ENCODE measurements at places on chromosomes 1 and 21.
A peak's percentile ranks its signal among the peaks of the same experiment; 100 is the strongest.

GRCh38 chr1:33649759-33650158 lies 177.3 kb downstream of the ZSCAN20 start:
- DNase-seq: no peak

DNA sequence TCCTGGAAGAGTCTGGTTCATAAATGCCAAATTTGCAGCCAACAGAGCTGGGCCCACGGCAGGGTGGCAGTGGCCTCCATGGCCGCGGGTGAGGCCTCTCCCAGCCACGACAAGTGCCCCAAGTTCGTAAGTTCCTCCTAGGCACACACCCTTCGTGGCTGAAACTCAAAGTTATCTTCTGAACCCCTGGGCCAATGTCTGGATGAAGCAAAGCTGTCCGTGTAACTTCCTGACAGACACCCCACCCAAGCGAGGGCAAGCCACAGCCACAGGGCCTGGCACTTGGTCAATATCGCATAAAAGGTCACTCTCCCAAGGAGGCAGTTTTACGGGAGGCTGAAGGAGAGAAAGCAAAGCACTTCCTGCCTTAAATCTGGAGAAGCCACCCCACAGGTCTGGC lies 27.8 kb upstream of the GPR153 start:
- DNase-seq: no peak

GRCh38 chr1:209363112-209363511 lies 220.4 kb upstream of the CAMK1G start:
- DNase-seq: no peak

DNA sequence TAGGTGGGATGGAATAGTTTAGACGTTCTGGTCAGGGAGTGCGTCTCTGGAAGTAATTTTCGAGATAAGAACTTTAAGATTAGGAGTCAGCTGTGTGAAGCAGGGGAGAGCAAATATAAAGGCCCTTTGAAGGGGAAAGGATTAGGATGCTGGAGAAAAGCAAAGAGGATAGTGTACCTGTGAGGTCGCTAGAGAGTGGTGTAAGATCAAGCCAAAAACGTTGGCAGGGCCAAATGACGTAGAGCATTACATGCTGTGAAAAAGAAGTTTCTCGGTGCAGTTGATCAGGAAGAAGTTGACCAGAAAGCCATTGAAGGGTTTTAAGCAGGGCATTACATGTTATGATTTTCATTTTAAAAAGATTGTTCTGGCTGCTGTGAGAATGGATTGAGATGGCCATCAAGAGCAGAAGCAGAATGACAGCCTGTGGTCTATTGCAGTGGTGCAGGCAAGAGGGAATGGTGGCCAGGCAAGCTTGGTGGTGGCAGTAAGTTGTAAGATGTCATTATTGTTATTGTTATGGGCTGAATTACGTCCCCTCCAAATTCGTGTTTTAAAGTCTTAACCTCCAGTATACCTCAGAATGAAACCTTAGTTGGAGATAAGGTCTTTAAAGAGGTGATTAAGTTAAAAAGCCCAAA lies 113.6 kb upstream of the KIF26B start:
- no peak for DNase-seq

DNA sequence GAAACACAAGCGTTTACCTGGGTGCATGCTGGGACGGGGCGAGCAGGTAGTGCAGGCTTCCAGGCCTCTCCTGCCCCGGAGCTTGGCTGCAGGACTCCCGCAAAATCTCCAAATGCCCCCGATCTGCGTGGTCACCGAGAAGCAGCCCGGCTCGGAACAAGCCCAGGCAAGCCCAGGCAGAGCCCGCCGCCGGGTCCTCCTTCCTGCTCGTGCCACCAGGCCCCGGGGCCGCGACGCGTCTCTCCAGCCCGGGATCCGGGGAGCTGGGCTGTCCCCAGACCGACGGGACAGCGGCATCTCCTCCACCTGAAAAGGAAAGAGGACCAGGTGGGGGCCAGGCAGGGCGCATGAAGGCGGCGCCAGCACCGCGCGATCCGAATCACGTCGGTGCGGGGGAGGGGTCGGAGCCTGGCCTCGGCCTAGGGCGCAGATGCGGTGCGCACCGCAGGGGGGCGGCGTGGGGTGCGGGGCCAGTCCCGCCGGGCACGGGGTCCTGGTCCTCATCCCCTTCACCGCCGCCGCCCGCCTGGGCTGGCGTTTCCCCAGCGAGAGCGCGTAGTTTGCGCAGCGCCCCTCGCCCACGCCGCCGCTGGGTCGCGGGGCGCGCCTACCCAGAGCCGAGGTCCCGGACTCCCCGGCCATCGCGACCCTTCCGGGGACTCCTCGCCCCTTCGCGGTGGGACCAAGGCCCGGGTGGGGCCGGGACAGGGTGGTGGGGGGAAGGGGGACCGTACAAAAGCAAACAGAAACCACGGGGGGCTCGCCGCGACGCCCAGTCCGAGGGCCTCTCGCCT lies 52.4 kb upstream of the H6PD start:
- no peak for DNase-seq

- DNase-seq: peak; percentile 82
These were observed 160.1 kb downstream of the FASLG start for GRCh38 chr1:172818841-172819527.

- DNase-seq: no peak
These were observed 5.2 kb downstream of the HES3 start for GRCh38 chr1:6248932-6249738.

DNA sequence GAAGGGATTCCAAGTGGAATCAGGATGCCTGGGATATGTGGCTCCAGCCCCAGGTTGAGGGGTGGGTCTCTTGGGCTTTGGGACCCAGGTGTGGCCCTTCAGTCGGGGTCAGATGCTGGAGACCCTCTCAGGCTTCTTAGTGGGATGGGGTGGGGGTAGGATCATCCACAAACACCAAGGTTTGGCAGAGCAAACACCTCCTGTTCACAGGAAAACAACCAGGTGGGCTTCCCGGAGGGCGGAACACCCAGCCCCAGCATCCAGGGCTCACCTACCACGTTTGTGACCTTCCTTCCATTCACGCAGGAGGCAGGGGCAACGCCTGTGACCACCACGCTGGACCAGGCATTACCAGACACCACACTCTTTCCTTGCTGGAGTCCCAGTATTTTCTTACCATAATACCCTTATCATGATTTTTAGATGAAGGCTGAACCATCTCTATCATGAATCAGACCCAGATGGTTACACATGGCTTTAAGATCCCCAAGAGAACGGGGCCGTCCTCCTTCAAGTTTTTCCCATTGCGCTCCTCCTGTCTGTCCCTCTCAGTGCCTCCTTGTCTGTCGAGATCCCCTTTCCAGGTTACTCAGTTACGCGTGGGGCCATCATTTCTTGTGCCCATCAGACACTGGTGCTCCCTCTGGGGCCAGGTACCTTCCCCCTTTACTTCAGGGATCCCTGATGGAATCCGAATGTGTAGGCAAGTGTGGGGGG lies 428.2 kb downstream of the NPHP4 start:
- no peak for DNase-seq

DNA sequence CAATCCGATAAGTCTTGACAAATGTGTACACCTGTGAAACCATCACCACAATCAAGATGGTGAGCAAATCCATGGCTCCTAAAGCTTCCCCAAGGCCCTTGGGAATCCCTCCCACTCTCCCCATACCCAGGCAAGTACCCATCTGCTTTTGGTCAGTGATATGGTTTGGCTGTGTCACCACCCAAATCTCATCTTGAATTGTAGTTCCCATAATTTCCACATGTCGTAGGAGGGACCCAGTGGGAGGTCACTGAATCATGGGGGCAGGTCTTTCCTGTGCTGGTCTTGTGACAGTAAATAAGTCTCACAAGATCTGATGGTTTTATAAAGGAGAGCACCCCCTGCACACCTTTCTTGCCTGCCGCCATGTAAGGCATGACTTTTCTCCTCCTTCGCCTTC lies 14.6 kb upstream of the GUCA2B start:
- DNase-seq: no peak

DNA sequence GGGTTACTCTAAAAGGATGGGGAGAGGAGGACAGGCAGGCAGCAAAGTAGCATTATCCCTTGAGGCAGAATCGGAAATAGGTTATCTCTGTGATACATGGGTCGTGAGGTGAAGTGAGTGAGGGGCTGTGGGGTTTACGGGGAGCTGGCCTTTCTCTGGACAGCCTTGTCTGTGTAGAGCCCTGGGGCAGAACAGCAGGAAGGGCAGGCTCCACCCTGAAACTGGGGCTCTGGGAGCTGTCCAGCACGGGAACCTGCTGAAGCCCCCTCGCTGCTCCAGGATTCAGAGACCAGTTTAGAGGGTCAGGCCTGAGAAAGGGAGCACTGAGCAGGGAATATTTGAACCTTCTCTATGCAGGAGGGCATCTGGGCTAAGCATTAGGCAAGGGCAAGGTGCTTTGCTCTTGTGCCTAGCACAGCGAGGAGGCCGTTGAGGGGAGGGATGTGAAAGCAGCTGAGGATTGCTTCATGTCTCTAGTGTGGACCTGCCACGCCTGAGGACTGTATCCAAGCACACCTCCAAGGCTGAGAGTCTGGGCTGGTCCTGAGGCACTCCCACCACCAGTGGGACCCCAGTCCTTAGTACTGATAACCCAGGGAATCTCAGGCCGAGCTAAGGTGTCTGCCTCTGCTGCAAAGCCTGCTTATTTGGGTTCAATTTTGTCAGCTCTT lies 55.8 kb downstream of the NAV1 start:
- DNase-seq: peak; percentile 28

- no peak for DNase-seq
These were observed 119.0 kb downstream of the LEPR start for GRCh38 chr1:65539266-65540131.

GRCh38 chr1:180181048-180181447 lies 26.4 kb downstream of the QSOX1 start:
- DNase-seq: peak; percentile 61

DNA sequence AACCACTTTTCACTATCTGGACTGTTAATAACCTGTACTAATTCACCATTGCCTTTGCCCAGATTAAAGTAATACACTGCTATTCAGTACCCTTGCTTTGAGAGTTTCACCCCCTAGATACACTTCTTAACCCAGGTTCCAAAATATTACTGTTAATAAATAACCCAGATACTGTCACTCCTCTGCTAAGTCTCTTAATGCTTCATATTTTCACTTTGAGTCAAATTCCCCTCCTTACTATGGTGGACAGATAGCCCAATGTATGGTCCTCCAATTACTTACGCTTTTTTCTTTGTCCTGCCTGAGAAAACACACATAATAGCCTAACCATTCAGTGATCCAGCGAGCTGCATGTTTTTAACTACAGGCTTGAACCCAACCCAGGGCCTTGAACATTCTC lies 152.5 kb downstream of the NEGR1 start:
- no peak for DNase-seq

DNA sequence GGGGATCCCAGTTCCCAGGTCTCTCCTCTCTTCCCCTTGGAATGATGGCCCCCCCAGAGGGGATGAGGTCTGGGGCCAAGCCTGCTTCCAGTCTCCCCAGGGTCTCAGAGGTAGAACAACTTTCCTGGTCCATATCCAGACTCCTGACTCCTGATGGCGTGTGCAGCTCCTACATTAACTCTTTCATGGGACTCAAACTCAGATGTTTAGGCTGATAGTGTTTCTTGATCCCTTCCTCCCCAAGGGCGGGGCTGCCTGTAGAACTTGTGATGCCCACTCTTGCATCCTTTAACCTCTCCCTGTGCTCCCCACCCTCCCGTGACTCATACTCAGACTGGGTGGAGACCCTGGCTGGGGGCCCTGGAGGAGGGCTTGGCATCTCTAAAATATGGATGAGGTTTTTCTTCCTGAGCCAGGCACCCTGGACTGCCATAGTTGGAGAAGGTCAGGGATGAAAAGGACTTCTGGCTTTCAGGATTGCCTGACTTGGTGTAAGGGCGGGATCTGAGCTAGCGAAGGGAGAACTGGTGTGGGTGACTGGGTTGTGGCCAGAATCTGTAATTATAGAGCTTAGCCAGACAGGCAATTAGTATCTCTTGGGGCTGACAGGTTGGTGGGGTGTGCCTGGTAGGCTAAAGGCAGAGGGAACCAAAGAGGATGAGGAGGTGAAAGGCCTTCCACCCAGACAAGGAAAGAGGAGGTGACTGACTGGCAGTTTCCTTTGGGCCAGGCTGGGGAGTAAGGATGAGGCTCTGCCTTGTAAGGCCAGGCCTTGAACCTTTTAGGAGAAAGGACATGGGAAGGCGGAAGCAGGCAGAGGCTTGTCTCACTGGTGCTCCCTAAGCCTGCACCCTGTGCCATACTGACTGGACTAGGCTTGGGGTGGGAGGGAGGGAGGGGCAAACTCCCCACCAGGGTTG lies 1.5 kb downstream of the ATP8B2 start:
- DNase-seq: peak; percentile 19

- no peak for DNase-seq
These were observed 135.3 kb downstream of the ADSS2 start for GRCh38 chr1:244316407-244316806.

- peak; percentile 78 for DNase-seq
These were observed 149.3 kb downstream of the HUNK start for GRCh38 chr21:32022146-32022545.

- no peak for DNase-seq
These were observed 78.7 kb downstream of the PBX1 start for GRCh38 chr1:164637461-164638375.

- no peak for DNase-seq
These were observed 565.1 kb downstream of the NPHP4 start for GRCh38 chr1:5427026-5427613.

GRCh38 chr1:6102532-6102845 lies 56.8 kb downstream of the KCNAB2 start:
- no peak for DNase-seq

DNA sequence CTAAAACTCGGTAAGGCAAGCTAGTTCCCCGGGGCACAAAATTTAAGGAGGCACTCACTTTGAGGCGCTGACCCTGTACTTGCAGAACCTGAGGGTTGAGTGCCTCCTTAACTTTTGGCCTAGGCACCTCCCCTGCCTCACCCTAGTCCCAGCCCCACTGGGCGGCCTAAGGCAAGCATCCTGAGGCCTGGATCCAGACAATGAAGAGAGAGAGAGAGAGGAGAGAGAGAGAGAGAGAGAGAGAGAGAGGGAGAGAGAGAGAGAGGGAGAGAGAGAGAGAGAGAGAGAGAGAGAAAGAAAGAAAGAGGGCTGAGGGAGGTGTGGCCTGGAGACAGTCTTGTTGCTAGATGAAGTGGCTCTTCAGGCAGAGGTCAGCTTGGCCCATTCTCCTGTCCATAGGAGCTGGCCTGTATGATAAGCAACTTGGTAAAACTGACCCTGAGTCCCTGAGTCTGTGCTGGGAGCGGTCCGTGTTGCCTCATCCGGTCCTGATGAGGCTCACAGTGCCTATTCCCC lies 7.4 kb upstream of the LRRN2 start:
- DNase-seq: no peak

DNA sequence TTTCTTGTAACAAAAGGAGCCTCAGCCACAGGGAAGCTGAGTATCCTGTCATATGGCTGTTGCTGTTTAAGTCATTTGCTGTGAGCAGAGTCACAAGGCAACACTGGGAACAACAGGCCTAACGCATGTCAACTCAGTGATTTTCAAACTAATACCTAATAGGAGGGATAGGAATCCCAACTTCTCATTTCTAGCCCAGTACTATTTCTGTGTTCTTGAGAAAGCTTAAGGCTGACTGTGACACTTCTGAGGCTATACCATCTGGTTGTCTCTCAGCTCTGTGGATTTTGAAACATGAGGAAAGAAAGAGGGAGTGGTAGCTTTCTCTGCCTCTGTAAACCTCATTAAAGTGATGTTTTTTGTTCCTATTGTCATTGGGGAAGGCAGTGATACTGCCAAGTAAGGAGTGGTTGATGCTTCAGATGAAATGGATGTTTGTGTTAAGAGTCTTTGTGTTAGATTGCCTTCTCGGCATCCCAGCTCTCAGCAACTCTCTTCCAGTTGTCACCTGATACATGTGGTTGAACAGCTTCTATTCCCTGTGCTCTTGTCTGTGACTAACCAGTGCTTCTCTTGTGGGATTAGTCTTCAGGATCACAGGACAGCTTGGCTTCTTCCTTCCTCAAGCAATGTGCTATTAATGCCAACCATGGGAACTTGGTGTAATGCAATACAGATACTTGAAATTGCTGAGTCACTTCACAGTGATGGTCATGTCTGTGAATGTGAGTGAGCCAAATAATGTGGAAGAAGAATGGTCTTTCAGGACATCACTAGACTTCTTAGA lies 166.8 kb upstream of the IVNS1ABP start:
- DNase-seq: peak; percentile 65
